ENCODE measurements at places on chromosomes 1 and 21.
A peak's percentile ranks its signal among the peaks of the same experiment; 100 is the strongest.

DNA sequence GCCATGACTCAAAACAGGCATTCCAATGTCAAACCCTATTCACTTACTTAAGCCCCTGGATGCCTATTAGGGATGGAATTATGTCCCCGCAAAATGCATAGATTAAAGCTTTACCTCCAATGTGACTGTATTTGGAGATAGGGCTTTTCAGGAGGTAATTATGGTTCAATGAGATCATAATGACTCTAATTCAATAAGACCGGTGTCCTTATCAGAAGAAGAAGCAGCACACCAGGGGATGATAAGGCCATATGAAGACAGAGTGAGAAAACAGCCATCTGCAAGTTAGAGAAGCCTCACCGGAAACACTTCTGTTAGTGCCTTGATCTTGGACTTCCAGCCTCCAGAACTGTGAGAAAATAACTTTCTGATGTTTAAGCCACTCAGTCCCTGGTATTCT, 1131.8 kb upstream of the TMPRSS15 start:
- DNase-seq = no peak

GRCh38 chr1:234512451-234512861, 33.5 kb upstream of the TARBP1 start:
- no peak for DNase-seq

- DNase-seq = no peak
Measured at GRCh38 chr1:227951624-227952373, 4.1 kb upstream of the WNT9A start.

DNA sequence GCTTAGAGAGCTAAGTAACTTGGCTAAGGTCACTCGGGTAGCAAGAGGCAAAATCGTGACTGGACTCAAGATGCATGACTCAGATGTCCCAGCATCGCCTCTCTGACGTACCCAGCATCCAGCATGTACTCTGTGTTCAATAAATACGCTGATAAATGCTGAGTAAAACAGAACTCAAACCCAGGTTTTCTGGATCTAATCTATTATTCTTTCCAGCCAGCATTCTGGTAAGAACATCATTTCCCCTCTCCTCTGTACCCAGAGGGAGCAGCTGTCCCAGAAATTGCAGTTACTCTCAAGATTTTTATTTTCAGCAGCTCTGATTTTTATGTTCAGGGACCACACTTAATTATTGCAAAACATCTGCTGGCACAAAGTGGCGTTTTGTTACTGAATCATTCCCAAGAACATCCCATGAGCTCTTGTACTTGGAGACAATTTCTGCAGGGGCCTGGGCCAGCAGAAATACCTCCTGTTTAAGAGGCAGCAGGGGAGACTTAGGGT, 249.0 kb downstream of the PRDM2 start:
- DNase-seq = no peak

- DNase-seq = no peak
Measured at GRCh38 chr1:38997034-38997900, 6.2 kb downstream of the AKIRIN1 start.

- no peak for DNase-seq
Measured at GRCh38 chr1:213284626-213285025, 233.6 kb downstream of the RPS6KC1 start.

DNA sequence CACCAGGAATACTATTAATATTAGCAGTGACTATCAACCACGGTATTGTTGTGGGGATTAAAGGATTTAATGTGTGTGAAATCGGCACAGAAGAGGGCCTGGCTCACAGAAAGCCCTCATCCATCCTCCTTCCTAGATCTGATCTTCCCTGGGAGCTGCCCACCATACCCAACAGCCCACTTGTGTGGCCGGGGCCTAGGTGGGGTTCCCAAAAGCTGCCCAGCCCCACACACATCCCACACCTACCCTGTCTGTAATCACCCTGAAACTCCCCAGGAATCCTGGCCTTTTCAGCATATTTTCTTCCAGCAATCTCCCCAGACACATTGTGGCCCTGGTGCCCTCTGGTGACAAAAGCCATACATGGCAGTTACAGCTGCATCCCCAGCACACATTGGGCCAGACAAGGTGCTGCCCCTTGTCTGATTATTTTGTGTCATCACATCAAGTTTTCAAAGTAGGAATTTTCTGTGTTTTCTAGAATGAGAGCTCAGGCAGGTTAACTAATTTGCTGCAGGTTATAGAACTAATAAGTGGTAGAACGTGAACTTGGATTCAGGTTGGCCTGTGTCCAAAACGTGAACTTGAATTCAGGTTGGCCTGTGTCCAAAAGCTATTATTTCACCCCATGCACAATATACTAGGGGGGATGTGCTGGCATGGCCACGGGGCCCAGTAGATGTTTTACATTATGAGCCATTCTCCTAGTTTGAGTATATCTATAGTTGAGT, 5.3 kb upstream of the SLC6A9 start:
- peak; percentile 59 for DNase-seq

GRCh38 chr1:154851392-154852177, 18.5 kb downstream of the KCNN3 start:
- no peak for DNase-seq

GRCh38 chr1:98314601-98315000, 346.9 kb upstream of the SNX7 start:
- DNase-seq = no peak

- DNase-seq = no peak
Measured at GRCh38 chr1:177780096-177780700, 189.7 kb downstream of the SEC16B start.

DNA sequence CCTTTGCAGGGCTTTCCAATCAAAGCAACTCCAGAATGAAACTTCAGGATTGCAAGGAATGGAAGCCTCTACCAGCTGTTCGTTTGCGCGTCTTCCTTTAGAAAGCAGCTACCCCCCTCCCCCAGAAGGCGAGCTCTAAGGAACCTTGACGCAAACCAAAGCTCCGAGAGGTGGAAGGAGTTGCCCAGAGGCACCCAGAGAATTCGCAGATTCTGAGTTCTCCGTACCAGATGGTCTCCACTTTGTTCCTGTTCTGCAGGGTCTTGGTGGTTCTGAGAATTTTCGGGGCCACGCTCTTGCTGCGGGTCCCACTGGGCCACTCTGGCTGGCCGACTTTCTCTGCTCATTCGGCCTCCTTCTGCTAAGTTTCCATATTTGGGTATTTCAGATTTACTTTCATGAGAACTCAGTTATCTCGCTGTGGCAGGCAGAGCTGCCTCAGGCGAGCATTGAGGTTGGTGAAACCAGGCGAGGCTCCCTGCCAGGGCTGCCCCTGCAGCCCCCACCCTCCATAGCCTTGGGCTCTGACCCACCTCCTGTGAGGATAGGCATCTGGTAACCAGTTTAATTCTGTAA, 801 bp downstream of the TRAF5 start:
- DNase-seq = peak; percentile 70
